ENCODE measurements at places on chromosomes 2 and 18. TPM values are rescaled to one million over a fixed set of nuclear protein-coding genes. Genes with fewer than 3 reads are reported as not detected.

DNA sequence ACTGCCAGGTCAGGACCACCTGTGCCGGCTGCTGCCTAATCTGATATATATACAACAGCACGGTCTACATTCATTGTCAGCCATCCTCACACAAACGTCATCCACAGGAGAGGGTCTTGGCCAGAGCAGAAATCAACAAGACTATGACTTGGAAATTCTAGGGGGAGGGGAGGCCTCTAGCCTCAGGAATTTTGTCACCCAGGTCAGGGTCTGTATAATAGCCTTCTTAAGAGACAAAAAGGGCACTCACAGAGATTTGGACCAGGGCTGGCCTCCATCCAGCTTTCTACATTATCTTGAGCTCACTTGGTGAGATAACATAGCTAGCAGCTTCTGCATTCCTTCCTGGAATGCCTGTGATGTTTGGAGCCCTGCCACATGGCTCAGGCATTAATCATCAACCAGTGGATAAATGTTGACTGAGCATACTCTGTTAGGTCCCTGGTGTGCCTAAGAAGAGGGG, 50.4 kb upstream of the CTIF start:
- DNase-seq, result peak; percentile 87

GRCh38 chr2:238927746-238928519, 80.0 kb downstream of the TWIST2 start:
- no peak for DNase-seq

- DNase-seq, result no peak
Measured at GRCh38 chr2:156486614-156487013, 50.4 kb downstream of the GPD2 start.

SERPINB13 gene
- not detected for total RNA-seq

SAG gene
- total RNA-seq, result not detected
